ENCODE measurements at places on chromosomes 7 and 10.
A peak's percentile ranks its signal among the peaks of the same experiment; 100 is the strongest.

GRCh38 chr10:123800289-123800688, 91.3 kb downstream of the CPXM2 start:
- DNase-seq = no peak

GRCh38 chr7:2241580-2242540, at the start of the genes MRM2 and NUDT1:
TSS of gene MRM2 (minus strand) at chr7:2242205. CDS start at chr7:2242169, 36 bp downstream.
TSS of gene NUDT1 (plus strand) at chr7:2242226. CDS start at chr7:2244575, 2,349 bp downstream.
- peak; percentile 60 for DNase-seq

- DNase-seq = no peak
Measured at GRCh38 chr10:113038985-113039384, 88.9 kb downstream of the TCF7L2 start.

DNA sequence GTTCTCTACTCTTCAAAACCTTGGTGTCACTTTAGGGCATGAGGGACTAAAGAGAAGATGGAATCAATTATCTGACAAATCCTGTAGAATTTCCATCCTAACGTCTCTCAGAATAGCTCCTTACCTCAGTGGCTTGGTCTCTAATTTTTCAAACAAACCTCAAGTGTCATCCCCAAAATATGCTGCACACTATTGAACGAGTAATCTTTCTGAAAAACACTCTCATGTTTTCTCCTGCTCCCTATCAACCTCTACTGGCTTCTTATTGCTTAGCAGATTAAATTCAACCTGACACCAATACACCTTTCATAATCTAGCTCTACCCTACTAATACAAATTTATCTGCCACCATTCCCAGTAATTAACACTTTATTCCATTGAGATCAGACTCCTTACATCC, 8.5 kb downstream of the CNOT4 start:
- no peak for DNase-seq

GRCh38 chr7:7166318-7166717, 16.0 kb upstream of the C1GALT1 start:
- no peak for DNase-seq

Measured in left renal pelvis (tissue), 4 donors.